T47D (cell line): ENCODE measurements at places on chromosomes 11 and 22.

- DNase-seq = no peak
These were observed 76.8 kb downstream of the C11orf58 start for GRCh38 chr11:16815047-16815767.

GRCh38 chr11:18567081-18567480 lies 21.5 kb downstream of the UEVLD start:
- no peak for DNase-seq

DNA sequence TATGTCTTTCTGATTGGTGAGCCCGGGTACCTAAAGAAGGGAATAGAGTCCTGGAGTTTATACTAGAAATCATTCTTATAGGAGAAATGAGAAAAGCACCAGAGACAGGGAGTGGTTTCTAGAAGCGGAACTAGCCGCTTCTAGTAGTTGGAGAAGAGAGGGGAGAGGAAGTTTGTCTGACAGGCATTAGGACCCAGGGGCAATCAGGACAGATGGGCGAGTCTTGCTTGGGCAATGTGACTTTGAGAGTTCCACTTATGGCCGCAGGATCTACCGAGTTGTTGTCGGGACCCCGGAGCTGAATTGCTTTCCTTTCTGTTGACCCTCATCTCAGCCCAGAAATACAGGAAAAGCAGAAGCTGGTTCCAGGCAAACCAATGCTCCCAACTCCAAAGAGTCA lies 596.8 kb upstream of the CNTN5 start:
- no peak for DNase-seq

- DNase-seq = peak; percentile 87
These were observed at the start of gene RTN4RL2 for GRCh38 chr11:57460022-57460757. TSS of gene RTN4RL2 (plus strand) at chr11:57460528. CDS start at chr11:57460866, 338 bp downstream.

DNA sequence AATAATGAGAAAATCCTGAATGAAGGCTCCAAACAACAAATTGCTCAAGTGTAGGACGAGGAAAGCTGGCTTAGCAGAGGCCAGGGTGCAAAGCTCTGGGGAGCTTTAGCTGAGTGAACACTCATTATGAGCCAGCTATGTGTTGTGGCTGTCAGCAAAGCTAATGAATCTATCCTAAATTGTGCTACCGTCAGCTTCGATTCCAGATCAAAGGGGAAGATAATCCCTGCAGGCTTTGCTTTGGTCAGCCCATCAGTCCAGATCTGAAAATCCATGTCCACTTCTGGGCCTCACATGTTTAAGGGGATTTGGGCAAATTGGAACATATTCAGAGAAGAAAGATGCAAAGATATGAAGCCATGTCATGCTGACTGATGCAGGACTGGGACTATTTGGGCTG lies 180.9 kb upstream of the ZBED5 start:
- no peak for DNase-seq

GRCh38 chr11:113014262-113015097 lies 53.3 kb downstream of the NCAM1 start:
- DNase-seq = no peak

DNA sequence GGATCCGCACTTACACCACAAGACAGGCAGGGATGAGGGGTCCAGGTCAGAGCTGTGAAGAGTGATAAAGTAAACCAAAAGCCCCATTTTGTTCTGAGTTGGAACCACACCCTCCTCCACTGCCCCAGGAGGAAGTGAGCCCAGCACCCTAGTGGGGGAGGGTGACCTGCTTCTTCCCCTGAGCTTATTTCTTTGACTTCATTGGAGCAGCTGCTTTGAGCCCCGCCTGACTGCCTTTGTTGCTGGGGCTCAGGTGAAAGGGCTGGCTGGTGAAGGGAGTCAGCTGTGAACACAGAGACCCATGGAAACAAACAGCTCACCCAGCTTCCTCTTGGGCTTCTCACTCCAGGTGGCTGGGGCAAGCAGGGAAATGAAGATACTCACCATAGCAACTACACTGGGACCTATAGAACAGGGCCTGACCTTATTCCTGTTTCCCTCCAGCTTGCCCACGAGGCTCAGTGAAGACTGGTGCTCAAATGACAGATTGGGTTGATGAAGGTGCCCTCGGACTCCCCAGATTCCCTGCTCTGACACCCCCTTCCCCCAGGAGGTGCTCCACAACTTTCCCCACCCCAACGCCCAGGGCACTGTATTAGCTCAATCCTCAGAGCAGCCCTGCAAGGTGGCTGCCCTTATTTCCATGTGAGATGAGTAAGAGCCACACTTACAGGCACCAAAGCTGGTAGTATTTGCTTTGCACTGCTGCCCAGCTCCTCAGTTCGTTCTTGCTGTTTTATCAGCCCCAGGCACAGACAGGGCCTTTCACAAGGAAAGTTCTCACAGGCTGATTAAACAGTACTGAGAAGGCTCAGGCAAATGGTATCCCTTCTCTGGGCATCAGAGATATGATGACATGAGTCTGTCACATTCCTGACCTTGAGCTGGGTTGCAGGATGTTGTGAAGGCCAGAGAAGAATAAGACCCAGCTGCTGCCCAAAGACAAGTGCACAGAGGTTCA lies 2.4 kb downstream of the UCP2 start:
- DNase-seq = peak; percentile 65

DNA sequence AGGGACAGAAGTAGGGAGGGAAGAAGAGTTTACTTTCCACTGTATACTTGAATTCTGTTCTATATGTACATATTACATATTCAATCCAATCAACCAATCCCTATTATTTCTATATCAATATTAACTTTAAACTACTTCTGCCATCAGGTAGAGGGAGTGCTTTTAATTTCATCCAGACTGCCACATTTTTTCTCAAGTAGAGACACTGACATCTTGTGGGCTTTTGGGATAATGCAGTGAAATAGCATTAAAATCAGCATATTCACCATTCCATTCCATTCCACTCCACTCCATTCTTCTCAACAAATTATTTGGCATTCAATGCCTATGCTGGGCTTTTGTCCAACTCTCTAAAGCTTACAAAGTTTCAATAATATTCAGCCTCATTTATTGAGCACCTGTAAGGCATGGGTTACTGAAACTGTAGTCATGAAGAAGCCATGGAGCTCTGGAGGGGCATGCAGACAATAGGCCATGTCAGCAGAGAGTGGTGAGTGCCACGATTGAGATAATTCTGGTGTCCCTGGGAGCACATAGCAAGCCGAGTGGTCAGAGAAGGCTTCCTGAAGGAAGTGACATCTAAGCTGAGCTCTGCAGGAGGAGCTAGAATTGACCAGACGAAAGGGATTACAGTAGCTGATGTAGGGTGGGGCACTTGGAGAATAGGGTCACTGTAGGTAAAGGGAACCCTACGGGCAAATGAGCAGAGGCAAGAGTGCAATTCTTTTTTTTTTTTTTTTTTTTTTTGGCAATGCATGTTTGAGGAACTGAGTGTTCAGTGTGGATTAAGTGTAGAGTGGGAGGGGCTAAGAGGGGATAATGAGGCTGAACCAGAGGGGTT lies 12.8 kb upstream of the CLPB start:
- peak; percentile 57 for DNase-seq

- DNase-seq = no peak
These were observed 174.4 kb downstream of the TENM4 start for GRCh38 chr11:79266396-79266795.

GRCh38 chr11:76717816-76718215 lies 47.3 kb upstream of the LRRC32 start:
- no peak for DNase-seq

DNA sequence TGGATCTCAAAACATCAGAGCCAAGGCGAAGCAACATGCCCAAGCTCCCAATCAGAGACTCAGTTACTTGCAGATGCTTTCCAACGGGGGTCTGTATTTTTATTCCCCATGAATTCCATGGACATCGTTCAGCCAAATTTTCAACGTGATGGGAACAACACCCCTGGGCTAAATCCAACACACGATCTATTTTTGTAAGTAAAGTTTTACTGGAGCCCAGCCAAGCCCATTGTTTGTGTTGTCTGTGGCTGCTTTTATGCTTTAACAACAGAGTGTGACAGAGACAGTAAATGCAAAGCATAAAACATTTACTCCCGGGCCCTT lies 33.7 kb downstream of the SLC5A1 start:
- no peak for DNase-seq

DNA sequence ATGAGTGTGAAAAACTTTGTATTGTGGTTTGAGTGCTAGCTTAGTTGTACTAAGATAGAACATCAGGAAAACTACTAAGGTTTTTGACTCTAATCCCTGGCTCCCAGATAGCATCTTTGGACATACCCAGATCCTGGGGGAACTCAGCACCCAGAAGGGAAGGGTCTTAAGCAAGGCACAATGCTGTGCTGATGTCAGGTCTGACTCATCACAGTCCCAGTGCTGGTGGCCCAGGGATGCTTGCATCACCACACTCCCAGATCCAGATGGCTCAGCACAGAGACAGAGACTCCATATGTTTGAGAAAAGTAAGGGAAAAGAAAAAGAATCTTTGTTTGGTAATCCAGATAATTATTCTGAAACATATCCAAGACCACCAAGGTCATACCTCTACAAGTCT lies 18.3 kb upstream of the OR56A3 start:
- DNase-seq = no peak

DNA sequence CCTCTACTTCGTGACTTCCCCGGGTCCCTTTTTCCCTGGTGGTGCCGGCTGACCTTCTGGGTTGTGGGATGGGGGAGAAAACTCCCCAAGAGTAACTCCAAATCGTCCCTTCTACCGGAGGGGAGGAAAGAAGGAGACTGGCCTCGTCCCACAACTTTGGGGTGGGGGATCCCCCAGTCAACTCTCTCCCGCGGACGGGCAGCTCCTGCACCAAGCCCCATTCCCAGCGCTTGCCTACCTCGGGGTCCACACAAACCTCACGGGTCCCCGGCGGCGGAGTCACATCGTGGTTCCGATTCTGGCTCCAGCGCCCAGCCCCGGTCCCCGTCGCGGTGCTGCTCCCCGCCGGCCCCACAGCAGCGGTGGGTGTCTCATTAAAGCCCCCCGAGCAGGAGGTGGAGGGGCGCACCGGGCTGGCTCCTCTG lies 317 bp downstream of the BDNF start:
- no peak for DNase-seq

DNA sequence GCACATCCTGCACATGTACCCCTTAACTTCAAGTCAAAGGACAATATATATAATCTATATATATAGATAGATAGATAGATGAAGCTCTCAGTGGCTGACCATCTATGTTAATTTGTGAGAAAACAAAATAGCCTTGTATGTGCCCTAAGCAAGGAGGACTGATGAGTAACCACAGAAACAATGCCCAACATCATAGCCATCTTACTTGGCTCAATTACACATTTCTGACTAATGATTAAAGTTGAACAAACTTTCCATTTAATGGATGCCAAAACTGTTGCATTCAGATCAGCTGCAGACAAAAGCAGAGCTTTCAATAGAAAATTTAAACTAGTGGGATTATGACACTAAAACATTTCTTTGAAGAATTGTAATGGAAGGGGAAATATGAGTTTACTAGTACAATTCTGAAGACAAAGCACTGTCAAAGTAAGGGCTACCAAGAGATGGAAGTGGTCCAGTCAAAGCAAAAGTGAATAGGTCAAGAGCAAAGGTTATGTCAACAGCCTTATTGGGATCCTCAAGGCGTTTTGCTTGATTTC lies 1188.2 kb upstream of the RAG2 start:
- no peak for DNase-seq

DNA sequence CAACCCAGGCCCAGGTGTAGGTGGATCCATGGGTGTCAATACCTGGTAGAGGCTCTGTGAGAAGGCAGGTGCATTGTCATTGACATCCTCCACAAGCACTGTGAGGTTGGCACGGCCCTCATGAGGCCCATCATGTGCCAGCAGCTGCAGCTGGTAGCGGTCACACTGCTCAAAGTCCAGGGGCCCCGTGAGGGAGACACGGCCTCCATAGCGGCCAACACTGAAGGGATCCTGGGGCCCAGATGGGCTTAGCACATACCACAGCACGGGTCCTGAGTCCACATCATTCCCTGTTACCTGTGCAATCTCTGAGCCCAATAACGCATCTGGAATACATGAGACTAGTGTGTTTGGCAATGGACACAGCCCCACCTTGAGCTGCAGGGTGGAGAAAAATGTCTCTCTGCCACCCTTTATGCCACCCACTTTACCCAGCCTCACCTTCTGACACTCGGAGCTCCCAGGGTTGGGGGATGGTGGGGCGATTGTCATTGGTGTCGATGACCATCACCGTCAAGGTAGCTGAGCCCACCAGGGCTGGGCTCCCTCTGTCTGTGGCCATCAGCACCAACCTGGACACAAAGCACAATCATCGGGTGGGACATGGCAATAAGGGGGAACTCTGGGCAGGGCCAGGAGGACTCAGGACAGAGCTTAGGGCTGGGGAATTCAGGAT lies 6.1 kb upstream of the TPP1 start:
- no peak for DNase-seq

DNA sequence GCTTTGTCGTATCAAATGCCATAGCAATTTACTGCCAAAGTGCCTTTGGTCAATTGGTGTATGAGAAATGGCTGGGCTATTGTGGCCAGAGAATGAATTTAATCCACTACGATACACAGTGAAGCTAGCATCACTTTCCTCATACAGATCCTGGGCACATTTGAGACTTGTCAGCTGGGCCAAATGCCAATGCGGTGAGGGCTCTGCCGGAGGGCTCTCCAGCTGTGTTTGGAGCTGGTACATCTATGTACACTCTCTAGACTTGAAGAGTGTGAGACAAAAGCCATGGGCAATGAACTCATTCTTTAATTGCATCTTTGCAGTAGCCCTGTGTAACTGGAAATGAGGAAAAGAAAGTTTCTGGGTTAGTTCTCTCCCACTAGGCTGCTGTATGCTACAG lies 1052.9 kb downstream of the NTM start:
- DNase-seq = no peak

GRCh38 chr22:35685731-35686130 lies 31.9 kb upstream of the APOL5 start:
- no peak for DNase-seq

DNA sequence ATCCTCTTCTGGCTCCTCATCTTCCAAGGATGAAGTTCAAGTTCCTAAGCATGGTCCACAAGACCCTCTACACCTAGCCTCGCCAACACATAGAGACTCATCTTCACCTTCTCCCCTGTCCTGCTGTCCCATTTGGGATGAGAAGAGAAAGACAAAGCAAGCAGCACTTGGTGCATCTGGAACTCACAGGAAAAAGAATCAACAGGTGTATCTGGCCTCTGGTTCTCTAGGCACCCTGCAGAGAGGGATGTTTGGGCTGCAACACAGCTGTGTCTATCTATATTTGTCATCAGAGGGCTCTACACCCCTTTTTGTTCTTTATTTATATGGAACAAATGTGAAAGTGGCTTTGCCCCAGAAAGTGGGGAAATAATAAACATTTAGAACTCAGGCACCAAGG lies 82.1 kb upstream of the GALNT18 start:
- DNase-seq = no peak

GRCh38 chr22:44249376-44250147 lies 63.2 kb downstream of the SHISAL1 start:
- DNase-seq = no peak

- DNase-seq = peak; percentile 20
These were observed 102.7 kb upstream of the TRPC6 start for GRCh38 chr11:101686514-101686913.

GRCh38 chr22:40235308-40235707 lies 57.6 kb downstream of the TNRC6B start:
- DNase-seq = no peak
